A549 treated with dexamethasone at 1 μM for 4 hours (cell line): ENCODE measurements at places on chromosomes 5 and 9. TPM values are rescaled to one million over a fixed set of nuclear protein-coding genes. Genes with fewer than 3 reads are reported as not detected.

Gene ARID3C
- 0.17 to 0.25 TPM (median 0.20 TPM) in 5 replicates for total RNA-seq

Gene PCSK1
- total RNA-seq, result 0.12 to 0.31 TPM (median 0.24 TPM) in 5 replicates

Gene IL31RA
- total RNA-seq, result 0.86 to 1.6 TPM (median 1.4 TPM) in 5 replicates

Gene NUP214
- 19.4 to 28.6 TPM (median 28.1 TPM) in 5 replicates for total RNA-seq

Gene GPR151
- not detected in 5 replicates for total RNA-seq

Gene AGTPBP1
- 8.3 to 11.6 TPM (median 9.7 TPM) in 5 replicates for total RNA-seq
